Myometrial cell (primary cell): ENCODE measurements at places on chromosomes 4 and X. TPM values are rescaled to one million over a fixed set of nuclear protein-coding genes. Genes with fewer than 3 reads are reported as not detected.

ARSJ gene
- total RNA-seq, result 21.6 and 24.5 TPM in 2 replicates

ANKRD50 gene
- total RNA-seq, result 8.4 and 12.2 TPM in 2 replicates

CEP135 gene
- total RNA-seq, result 0.86 and 3.7 TPM in 2 replicates

MAP9 gene
- total RNA-seq, result 6.6 and 8.7 TPM in 2 replicates

NHS gene
- 0.53 and 0.58 TPM in 2 replicates for total RNA-seq

COX7B2 gene
- total RNA-seq, result not detected in 2 replicates

KLB gene
- total RNA-seq, result not detected in 2 replicates

CXCL6 gene
- total RNA-seq, result 0.58 and 4.6 TPM in 2 replicates

PABPC1L2A gene
- total RNA-seq, result not detected in 2 replicates

H2BW2 gene
- total RNA-seq, result not detected in 2 replicates

NDNF gene
- not detected in 2 replicates for total RNA-seq

PHOX2B gene
- total RNA-seq, result not detected in 2 replicates

GSX2 gene
- not detected in 2 replicates for total RNA-seq

ARHGAP24 gene
- total RNA-seq, result 11.8 and 14.5 TPM in 2 replicates
